PC-3 (cell line): ENCODE measurements at places on chromosomes 12 and 14. TPM values are rescaled to one million over a fixed set of nuclear protein-coding genes. Genes with fewer than 3 reads are reported as not detected.
A peak's percentile ranks its signal among the peaks of the same experiment; 100 is the strongest.

DNA sequence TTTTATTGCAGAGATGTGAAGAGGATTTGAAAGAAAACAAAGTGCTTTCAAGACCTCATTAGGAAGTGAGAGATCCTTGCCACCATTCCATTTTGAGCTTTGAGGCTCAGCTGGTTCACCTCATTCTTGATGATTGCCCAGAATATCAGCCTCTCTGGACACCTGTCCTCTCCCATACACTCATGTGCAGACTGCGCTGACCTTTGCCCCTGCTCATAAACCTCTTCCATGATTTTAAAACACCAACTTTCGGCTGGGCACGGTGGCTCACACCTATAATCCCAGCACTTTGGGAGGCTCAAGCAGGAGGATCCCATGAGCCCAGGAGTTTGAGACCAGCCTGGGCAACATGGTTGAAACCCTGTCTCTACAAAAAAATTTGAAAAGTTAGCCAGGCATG lies 8.9 kb downstream of the COX14 start:
- no peaks in the 10 kb centered on the region for H3K4me1 ChIP-seq
- H3K27me3 ChIP-seq: no peaks in the 10 kb centered on the region
- H3K36me3 ChIP-seq: peaks cover 21% of the 10 kb centered on the region
- no peak for DNase-seq

GRCh38 chr14:103279142-103280025 lies 54.7 kb upstream of the EIF5 start:
- no peak overlapping the region for H3K27ac ChIP-seq
- no peaks in the 10 kb centered on the region for H3K4me1 ChIP-seq
- H3K4me3 ChIP-seq: no peak overlapping the region
- no peaks in the 10 kb centered on the region for H3K36me3 ChIP-seq
- DNase-seq: no peak

DNA sequence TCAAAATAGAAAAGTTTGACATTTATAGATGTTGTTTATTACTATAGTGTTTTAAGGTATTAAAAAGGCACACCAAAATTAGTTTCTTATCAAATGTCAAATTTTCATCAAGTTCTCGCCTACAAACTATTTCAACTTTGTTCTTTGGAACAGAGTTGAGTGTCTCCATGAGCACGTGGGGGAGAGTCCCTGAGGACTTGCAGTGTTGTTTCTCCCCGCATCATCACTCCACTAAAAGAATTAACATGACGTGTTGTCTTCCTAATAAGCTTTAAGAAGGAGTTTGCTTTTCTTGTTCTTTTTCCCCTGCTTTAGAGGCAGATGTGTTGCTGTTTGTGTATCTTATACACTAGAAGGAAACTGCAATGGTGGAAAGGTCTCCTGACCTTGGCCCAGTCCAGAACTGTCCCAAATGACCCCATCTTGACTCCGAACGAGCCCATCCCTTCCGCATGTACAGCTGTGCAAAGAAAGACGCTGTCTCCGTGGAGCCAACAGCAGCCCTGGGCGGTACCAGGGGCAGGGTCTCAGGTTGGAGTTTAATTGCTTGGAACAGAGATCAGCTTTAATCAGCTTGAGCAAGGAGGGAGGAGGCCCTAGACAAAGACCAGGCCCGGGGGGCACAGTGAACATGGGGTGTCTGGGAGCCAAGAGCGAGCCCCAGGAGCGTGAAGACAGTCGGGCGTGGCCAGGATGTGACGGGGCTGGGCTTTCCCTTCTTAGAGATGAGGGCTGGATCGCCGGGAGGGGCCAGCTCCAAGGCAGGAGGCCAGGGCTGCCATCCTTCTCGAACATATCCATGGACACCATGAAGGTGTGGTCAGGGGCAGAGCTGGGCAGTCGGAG lies 215.4 kb upstream of the RTL1 start:
- H3K36me3 ChIP-seq: no peaks in the 10 kb centered on the region
- no peak for DNase-seq
- no peaks in the 10 kb centered on the region for H3K4me1 ChIP-seq
- no peak overlapping the region for H3K4me3 ChIP-seq

The SOCS2 gene
- total RNA-seq: 28.9 and 43.1 TPM in 2 replicates

The SLC38A4 gene
- total RNA-seq: not detected in 2 replicates

The CISTR gene
- total RNA-seq: not detected in 2 replicates

- H3K4me3 ChIP-seq: no peak overlapping the region
- H3K27ac ChIP-seq: no peak overlapping the region
- H3K27me3 ChIP-seq: no peaks in the 10 kb centered on the region
- peaks cover 78% of the 10 kb centered on the region for H3K36me3 ChIP-seq
Measured at GRCh38 chr14:21244544-21244943, 24.7 kb downstream of the HNRNPC start.

The VRTN gene
- total RNA-seq: not detected in 2 replicates

The BAG5 gene
- total RNA-seq: 28.1 and 33.0 TPM in 2 replicates

The CFAP251 gene
- total RNA-seq: 3.2 and 11.5 TPM in 2 replicates

- peaks cover 26% of the 10 kb centered on the region; the same call in 1 of the 2 replicates for H3K27me3 ChIP-seq
- DNase-seq: peak; percentile 30
- H3K4me1 ChIP-seq: no peaks in the 10 kb centered on the region
- H3K36me3 ChIP-seq: no peaks in the 10 kb centered on the region
- H3K4me3 ChIP-seq: no peak overlapping the region
Measured at GRCh38 chr14:39617537-39617936, 185.3 kb upstream of the FBXO33 start.

DNA sequence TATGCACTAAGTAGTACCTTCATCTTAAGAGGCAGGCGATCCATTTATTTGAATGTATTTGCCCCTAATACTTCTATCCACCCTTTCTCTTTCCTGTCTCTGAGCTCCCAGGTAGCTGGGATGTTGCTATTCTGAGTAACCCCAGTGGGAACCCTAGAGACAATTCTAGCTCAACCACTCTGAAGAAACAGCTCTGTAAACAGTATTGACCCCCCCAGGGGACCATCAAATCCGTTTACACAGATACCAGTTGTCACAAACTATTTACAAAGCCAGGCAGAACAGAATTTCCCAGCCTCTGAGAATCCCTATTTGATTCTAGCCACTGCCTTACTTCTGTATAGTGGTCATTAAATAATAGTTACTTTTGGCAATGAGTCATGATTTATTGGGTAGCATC lies 64.9 kb downstream of the MIPOL1 start:
- no peaks in the 10 kb centered on the region for H3K27me3 ChIP-seq
- DNase-seq: no peak
- peaks cover 4% of the 10 kb centered on the region for H3K4me1 ChIP-seq
- no peak overlapping the region for H3K4me3 ChIP-seq
- no peaks in the 10 kb centered on the region for H3K36me3 ChIP-seq

- H3K36me3 ChIP-seq: peaks cover 1% of the 10 kb centered on the region; the same call in 1 of the 2 replicates
- H3K27ac ChIP-seq: no peak overlapping the region
Measured at GRCh38 chr12:90126125-90126524, 417.5 kb upstream of the ATP2B1 start.

The TCL1B gene
- not detected in 2 replicates for total RNA-seq

DNA sequence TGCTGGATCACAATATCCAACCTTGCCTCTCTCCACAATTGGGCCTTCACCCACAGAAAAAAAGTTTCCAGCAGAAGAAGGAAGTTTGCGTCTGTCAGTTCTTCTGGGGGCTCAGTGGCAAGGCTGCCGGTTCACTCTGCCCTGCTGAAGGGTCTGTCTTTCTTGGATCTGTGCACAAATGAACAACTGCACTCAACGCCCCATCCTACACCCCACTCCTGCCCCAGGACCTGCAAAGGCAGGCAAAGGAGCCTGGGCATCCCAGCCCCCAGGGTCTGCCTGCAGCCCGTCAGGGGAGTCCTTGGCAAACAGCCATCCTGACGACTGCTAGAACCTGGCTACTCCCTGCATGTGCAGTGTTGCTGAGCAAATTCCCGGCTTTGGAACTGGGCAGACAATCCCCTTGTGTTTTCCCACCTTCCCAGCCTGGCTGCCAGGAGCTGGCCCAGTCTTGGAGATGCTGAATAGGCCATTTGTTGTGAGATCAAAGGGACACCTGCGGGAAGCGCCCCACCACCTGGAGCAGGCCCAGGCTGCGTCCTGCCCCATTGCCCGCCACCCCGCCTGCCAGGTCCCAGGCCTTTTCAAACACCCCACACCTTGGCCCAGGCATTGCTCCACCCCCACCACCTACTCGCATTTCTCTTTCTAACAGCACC lies 311.9 kb downstream of the BCL11B start:
- H3K27ac ChIP-seq: no peak overlapping the region
- H3K36me3 ChIP-seq: no peaks in the 10 kb centered on the region
- no peak for DNase-seq
- H3K4me1 ChIP-seq: no peaks in the 10 kb centered on the region
- peaks cover 40% of the 10 kb centered on the region for H3K27me3 ChIP-seq
- H3K4me3 ChIP-seq: no peak overlapping the region

The PPP1R1A gene
- total RNA-seq: not detected in 2 replicates

DNA sequence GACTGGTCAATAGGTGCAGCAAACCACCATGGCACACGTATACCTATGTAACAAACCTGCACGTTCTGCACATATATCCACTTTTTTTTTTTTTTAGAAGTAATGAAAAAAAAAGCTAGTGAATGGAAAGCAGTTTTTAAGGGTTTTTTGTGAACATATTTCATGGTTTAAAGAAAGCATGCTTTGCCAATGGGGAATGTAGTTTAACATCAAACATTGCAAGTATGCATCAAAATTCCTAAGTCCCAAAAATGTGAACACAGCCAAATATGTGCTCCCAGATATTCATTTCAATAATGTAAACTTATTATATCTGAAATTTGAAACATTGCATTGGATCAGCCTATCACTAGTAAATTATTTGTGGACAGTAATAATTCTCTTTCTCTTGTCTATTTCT lies 710.4 kb upstream of the FLRT2 start:
- H3K27me3 ChIP-seq: no peaks in the 10 kb centered on the region
- H3K27ac ChIP-seq: no peak overlapping the region
- no peak for DNase-seq
- no peaks in the 10 kb centered on the region for H3K36me3 ChIP-seq
- no peak overlapping the region for H3K4me3 ChIP-seq

GRCh38 chr12:15709551-15709950 lies 79.6 kb downstream of the EPS8 start:
- no peak overlapping the region for H3K4me3 ChIP-seq
- no peak for DNase-seq
- H3K27me3 ChIP-seq: no peaks in the 10 kb centered on the region
- no peaks in the 10 kb centered on the region for H3K36me3 ChIP-seq

The AGAP2 gene
- total RNA-seq: 0.23 and 0.40 TPM in 2 replicates

DNA sequence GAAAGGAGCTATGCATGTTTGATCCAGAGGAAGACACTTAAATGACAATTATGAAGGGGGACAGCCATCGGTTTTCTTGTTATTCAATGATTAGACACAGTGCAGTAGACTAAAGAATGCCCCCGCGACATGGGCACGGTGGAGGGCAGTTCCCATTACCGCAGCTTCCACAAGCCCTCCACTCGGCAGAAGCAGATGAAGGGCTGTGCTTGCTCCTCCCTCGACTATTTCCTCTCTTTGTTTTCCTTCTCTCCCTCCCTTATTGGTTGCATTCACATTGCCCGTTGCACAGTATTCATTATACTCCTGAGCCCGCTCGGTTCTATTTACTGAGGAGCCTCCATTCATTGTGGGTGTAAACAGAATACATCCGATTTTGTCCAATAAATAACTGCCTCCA lies 138.8 kb upstream of the RASSF8 start:
- no peak overlapping the region for H3K4me3 ChIP-seq
- DNase-seq: no peak
- no peaks in the 10 kb centered on the region for H3K27me3 ChIP-seq

DNA sequence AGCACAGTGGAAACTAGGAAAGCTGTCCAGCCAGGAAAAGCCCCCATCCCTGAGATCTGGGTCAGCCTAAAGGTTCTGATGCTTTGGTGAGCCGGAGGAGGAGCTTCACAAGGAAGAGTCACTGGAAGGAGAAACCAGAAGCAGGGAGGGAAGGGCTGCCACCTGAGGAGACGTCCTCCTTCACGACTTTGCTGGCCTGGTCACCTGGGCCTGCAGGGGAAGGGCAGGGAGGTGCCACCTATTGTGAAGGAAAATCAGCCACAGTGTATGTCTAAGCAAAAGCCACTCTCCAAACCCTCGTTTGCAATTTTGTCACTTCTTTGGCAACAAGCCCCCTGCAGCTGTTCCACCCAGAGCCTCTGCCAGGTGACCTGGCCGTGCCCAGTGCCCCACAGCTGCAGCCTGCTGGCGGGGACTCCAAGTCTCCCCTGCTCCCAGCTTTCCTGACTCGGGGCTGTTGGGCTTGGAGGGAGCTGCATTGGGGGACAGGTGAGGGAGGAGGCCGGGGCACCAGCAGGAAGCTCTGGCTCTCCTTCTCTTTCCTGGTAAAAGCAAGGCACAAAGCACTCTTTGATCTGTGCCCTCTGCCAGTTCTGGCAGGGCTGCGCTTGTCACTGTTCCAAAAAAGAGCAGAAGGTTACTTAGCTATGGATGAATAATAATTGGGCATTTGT lies 120.9 kb upstream of the BCL2L14 start:
- H3K36me3 ChIP-seq: no peaks in the 10 kb centered on the region
- H3K4me1 ChIP-seq: 0 out of 2 replicates have a peak, but pooled peaks cover 4% of the 10 kb centered on the region
- no peaks in the 10 kb centered on the region for H3K27me3 ChIP-seq

- DNase-seq: no peak
- no peak overlapping the region for H3K4me3 ChIP-seq
- H3K36me3 ChIP-seq: 0 out of 2 replicates have a peak, but pooled peaks cover 14% of the 10 kb centered on the region
- peaks cover 7% of the 10 kb centered on the region for H3K4me1 ChIP-seq
- no peaks in the 10 kb centered on the region for H3K27me3 ChIP-seq
Measured at GRCh38 chr14:59460378-59460777, 4.8 kb downstream of the GPR135 start.

DNA sequence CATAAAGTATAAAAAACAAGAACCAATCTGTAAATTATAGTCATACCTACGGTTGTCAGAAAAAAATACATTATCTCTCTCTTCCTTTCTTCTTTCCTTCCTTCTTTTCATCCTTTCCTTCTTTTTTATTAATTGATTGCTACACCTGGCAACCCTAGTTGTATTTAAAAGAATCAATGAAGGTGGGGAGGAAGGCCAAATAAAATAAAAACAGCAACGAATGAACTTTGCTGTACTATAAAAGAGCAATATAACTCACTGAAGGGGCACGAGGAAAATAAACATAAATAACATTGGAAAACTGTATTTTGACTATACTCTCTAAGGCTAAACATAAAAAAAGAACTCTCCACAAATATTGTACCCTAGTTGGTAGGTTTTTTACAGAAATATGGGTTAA lies 898.2 kb upstream of the USP15 start:
- H3K27me3 ChIP-seq: no peaks in the 10 kb centered on the region
- H3K36me3 ChIP-seq: no peaks in the 10 kb centered on the region
- no peaks in the 10 kb centered on the region for H3K4me1 ChIP-seq
- H3K27ac ChIP-seq: no peak overlapping the region
- DNase-seq: no peak
- no peak overlapping the region for H3K4me3 ChIP-seq

The NEUROD4 gene
- total RNA-seq: not detected in 2 replicates

The HOXC10 gene
- total RNA-seq: 0.69 and 2.9 TPM in 2 replicates

- no peaks in the 10 kb centered on the region for H3K4me1 ChIP-seq
- no peak overlapping the region for H3K27ac ChIP-seq
- no peak for DNase-seq
- H3K27me3 ChIP-seq: peaks cover 26% of the 10 kb centered on the region
- H3K4me3 ChIP-seq: no peak overlapping the region
Measured at GRCh38 chr12:77572371-77572770, 258.3 kb upstream of the NAV3 start.
